ENCODE measurements at places on chromosomes 7 and 10.

- DNase-seq, result no peak
These were observed 19.5 kb downstream of the EN2 start for GRCh38 chr7:155477476-155477875.

DNA sequence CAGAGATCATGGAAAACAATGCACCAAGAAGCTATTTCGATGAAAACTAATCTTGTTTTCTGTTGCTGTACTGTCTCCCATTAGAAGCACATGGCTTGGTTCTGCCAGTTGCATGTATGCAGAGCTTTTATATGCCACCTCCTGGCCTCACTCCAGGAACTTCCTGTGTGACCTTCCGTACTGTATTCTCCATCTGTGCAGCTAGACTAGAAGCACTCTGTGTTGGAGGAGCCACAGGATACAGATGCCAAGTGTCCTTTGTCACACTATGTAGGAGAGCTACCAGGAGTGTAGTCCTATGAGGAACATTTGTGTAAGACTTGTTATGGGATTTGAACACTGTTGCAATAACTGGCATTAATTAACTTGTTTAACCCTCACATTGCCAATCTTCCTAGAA is 503.5 kb upstream of the TPK1 start:
- no peak for DNase-seq

DNA sequence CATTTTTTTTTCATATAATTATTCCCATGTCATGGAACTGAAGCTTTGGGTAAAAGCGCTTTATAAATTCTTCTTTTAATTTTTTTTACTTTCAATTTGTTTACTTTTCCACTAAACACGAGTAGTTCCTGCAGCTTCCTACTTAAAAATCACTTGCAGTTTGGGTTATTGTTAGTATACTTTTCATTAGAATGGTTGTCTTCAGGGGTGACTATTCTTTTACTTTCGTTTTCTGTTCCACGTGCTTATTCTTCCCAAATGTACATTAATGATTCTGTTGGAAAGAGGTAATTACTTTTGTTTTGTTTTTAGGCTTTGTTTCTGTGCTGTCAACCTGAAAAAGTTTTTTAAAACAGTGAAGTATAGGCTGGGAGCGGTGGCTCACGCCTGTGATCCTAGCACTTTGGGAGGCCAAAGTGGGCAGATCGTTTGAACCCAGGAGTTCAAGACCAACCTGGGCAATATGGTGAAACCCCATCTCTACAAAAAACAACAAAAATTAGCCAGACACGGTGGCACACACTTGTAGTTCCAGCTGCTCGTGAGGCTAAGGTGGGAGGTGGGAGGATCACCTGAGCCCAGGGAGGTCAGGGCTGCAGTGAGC is 5.2 kb upstream of the CFAP69 start:
- DNase-seq, result no peak

- no peak for DNase-seq
These were observed 75.9 kb upstream of the MAGI2 start for GRCh38 chr7:79529214-79529880.

DNA sequence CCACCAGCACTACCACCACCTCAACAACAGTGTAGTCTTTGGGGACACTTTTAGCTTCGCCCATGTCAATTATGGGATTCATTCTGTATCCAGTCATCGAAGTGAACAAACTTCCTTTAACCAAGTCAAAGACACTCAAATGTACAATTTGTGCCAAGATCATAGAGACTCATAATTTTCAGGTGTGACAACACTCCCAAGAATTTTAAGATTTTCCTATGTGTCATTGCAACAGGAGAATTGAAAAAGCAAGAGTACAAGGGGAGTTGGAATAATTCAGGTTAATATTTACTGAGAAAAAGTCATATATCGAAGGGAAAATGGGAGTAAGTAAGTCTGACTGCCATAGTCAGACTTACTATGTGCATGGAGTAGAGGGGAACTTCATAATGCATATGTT is 26.2 kb downstream of the PON1 start:
- no peak for DNase-seq

DNA sequence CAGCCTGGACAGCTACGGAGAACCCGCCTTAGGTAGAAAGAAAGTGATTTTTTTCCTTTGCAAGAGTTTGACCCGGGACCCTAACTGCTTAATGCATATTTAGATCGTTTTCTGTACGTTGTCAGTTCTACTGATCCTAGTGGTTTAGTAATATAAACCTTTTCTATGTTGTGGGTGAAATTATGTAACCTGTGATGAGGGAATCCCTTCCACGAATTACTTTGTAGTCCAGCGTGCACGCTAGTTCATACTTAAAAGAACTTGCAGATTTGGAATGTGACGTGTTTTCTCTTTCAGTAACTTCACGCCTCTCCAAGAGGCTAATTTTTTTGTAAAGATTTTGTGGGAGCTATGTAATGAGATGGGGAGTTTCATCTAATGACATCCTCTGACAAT is 705 bp downstream of the SLF2 start:
- no peak for DNase-seq

GRCh38 chr7:137287651-137288258 is 55.8 kb downstream of the PTN start:
- no peak for DNase-seq

DNA sequence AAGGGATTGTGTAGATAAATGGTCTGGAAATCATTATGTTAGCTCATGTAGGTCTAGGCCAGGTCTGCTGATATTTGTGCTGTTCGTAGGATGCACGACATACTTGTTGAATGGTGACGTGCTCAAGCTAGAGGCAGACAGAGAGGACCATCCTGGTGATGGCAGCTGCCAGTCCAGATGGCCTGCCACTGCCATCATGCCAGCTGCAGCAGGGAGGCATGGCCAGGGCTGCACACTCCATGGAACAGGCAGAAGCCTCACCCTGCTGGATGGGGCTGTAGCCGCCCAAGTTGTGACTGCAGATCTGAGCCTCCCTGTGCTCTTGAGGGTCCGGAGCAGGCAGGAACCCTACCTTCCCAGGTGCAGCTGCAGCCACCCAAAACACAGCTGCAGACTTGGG is 80.3 kb downstream of the SPDYE5 start:
- no peak for DNase-seq

DNA sequence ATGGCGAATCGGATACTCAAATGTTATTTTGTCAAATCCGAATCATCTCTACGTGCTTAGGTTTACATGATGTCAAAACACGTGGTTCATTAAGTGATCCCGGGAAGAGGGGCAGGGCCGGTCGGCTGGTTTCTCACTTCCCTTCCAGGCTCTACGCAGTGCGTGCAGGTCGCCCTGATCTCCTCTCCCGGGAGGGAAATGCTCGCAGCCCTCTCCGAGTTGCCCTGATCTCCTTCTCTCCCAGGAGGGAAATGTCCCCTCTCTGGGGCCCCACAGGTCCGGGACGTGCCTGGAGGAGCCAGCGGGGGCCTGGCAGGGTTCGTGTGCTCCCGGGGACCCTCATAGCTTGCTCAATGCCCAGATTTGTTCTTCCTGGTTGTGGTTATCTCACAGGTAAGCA is 202.7 kb downstream of the DNAJB6 start:
- DNase-seq, result no peak

GRCh38 chr7:50399206-50399605 is 50.9 kb downstream of the FIGNL1 start:
- DNase-seq, result no peak

DNA sequence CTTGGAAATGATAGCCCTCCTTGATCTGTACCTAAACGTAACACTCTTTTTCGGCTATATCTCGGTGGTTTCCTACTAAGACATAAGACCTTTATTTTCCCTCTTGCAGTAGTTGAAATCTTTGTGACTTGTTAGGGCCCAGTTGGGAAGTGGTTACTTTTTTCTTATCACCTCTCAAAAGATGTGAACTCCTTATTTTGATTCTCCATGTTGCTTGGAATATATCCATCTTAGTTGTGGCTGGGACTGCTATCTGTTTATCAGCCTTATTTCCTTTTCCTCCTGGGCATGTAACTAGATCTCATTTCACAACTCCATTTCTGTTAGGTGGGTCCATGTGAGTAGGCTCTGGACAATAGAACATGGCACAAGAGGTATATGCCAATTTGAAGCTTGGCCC is 4.1 kb upstream of the CPED1 start:
- DNase-seq, result no peak

DNA sequence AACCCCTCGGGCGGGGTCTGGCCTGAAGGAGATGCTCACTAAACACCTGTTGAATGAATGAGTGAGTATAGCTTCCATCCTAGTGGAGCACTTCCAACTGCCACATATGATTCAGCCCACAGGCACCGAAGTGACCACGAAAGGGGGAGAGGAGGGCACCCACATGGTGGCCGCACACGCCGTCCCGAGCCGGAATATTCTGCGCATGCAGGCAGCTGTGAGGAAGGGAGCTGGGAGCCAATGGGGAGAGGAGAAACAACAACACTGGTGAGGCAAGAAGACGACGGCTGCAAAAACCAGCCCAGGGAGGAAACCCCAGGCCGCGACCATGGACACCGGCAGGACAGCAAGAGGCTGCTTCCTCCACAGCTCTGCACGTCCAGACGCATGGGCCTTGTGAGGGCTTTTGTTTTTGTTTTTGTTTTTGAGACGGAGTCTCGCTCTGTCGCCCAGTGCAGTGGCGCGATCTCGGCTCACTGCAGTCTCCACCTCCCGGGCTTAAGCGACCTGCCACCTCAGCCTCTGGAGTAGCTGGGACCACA is 67.1 kb upstream of the DNAAF5 start:
- no peak for DNase-seq

GRCh38 chr10:42866115-42866995 is 83.8 kb downstream of the BMS1 start:
- DNase-seq, result peak; percentile 36

- DNase-seq, result no peak
These were observed 735.9 kb downstream of the PCDH15 start for GRCh38 chr10:54065106-54065505.

GRCh38 chr10:103667356-103667755 is 173.9 kb downstream of the NEURL1 start:
- no peak for DNase-seq

GRCh38 chr7:107580716-107581383 is 804 bp downstream of the BCAP29 start:
- DNase-seq, result no peak

GRCh38 chr10:67302701-67303100 is 376.9 kb downstream of the LRRTM3 start:
- DNase-seq, result no peak

DNA sequence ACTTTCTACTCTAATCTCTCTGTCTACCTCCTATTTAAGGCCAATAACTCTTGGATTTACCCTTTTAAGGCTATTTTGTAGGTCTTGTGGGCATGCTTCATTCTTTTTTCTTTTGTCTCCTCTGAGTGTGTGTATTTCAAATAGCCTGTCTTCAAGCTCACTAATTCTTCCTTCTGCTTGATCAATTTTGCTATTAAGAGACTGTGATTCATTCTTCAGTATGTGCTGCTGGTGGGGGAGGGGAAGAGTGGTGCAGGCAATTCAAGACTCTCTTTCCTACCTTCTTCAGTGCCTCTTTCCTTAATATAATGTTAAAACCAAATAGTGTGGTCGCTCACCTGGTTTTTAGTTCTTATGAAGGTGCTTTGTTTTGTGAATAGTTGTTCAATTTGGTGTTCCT is 20.0 kb downstream of the ABCB1 start:
- no peak for DNase-seq

DNA sequence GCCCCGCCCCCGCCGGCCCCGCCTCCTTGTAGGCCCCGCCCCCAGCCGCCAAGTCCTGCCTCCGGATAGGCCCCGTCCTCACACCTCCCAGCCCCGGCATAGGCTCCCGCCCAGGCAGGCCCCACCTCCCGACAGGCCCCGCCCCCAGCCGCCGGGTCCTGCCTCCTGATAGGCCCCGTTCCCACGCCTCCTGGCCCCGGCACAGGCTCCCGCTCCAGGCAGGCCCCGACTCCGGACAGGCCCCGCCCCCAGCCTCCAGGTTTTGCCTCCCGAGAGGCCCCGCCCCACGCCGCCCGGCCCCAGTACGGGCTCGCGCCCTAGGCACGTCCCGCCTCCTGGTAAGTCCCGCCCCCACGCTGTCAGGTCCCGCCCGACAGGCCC is 232 bp upstream of the MICALL2 start:
- peak; percentile 97 for DNase-seq

DNA sequence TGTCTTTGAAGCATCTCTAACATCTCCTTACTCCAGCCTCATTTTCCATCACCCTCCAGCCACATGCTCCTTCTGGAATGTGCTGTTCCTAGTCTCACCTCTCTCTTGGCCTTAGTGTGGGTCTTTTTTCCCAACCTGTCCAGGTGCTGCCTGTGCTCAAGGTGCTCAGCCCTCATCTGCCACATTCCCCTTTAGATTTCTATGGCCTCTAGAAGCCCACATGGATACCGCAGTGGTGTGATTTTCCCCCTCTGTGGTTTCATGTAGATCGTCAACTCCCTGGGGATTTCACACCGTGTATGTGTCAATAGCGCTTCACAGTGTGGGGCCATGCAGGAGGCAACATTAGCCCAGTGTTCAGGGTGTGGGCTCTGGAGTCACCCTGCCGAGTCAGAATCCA is 32.5 kb downstream of the BMPER start:
- DNase-seq, result no peak

DNA sequence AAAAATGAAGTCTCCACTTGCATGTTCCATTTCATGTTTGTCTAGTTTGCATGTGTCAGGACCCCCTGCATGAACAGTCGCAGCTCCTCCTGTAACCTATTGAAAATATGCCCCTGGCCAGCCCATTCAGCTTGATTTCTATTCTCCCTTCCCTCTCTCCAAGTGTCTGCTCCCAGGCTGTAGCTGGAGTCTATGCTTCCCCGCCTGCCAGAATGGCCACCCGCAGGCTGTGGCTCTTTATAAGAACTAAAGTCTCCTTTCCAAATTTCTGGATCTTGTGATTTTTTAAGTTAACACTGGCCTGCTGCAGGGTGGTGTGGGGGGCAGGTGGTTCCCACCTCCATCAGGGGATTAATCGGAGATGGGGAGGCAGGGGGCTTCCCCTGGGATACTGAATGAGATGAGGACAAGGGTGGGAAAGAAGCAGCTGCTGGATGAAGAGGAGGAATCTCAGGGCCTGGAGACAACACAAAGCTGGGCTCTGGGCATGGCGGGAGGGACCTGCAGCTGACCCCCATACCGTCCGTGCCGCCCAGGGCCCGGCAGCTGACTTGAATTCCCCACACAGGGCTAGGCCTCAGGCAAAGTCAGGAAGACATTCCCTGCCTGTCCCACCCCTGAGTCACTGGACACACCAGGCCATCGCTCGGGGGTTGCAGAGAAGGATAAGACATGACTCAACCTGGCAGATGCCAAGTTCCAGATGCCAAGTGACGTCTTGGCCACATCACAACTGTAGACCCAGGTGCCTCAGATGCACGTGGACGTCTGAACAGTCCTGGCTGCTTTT is 399.5 kb upstream of the FOXK1 start:
- no peak for DNase-seq

DNA sequence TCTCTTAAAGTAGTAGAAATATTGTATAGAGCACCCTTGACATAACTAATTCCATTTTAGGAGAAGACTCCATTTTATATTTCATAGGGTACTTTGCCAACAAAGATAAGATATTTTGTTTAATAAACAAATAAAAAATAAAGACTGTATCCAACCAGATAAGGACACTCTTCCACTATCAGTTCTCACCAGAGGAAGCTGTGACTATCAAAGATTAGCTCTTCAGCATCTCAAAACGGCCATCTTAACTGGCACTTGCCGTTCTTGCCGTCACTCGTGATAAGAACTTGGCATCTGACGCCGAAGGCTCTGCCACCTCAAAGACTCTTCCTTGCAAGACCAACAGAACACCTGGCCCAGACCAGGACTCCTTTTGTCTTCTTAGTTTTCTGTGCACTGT is 26.3 kb upstream of the AKR1B1 start:
- DNase-seq, result no peak

GRCh38 chr7:158061884-158062656 is 525.6 kb downstream of the PTPRN2 start:
- no peak for DNase-seq

GRCh38 chr7:38881015-38881414 is 28.0 kb downstream of the VPS41 start:
- no peak for DNase-seq

Measured in activated B cell treated with CpG ODN at 0.5 μM for 24 hours (primary cell).